AML-193 (cell line): ENCODE measurements at places on chromosomes 4 and X.

GRCh38 chrX:139222511-139223200 is 307.9 kb upstream of the F9 start:
- DNase-seq = no peak

DNA sequence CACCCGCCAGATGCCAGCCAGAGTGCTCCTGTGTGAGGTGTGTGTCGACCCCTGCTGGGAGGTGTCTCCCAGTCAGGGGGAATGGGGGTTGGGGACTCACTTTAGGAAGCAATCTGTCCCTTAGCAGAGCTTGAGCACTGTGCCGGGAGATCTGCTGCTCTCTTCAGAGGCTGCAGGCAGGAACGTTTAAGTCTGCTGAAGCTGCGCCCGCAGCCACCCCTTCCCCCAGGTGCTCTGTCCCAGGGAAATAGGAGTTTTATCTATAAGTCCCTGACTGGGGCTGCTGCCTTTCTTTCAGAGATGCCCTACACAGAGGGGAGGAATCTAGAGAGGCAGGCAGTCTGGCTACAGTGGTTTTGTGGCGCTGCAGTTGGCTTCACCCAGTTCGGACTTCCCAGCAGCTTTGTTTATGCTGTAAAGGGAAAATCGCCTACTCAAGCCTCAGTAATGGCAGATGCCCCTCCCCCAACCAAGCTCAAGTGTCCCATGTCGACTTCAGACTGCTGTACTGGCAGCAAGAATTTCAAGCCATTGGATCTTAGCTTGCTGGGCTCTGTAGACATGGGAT is 80.8 kb downstream of the CCSER1 start:
- DNase-seq = no peak

DNA sequence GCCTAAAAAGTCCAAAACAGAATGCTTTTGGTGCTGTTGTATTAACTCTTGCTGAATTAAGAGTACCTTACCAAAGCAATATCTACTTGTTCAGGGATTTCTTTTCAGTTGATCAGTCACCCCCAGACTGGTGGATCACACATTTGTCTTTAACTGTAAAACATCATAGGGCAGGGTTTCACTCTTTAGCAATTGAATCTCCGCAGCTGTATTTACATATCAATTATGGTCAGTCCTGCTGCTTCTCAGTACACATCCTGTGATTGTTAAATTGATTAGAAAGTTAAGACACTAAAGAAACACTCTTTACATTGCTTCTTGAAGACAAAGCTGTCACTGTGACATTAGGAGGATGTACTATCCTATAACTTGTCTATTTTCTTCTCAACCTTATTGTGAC is 277.1 kb upstream of the ADGRL3 start:
- no peak for DNase-seq

- no peak for DNase-seq
Observed at GRCh38 chr4:1410491-1411325, 4.5 kb upstream of the NKX1-1 start.

- no peak for DNase-seq
Observed at GRCh38 chrX:150465881-150466775, 102.3 kb upstream of the MTM1 start.

DNA sequence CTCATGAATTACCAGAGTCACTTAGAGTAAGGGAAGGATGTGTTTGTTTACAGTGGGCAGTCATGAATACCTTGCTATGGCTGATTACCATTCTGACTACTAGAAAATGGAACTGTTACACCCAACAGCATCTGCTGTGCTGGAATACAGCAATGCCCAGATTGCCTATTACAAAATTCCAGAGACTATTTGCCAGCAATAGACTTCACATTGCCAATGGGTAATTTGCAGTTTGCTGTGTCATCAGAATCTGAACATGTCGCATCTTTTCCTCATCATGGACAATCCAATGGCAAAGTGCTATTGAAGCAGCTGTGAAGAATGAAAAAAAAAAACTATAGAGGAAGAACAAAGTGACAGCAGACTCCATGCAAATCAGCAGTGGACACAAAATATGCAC is 356.6 kb downstream of the CXXC4 start:
- DNase-seq = no peak

GRCh38 chrX:121179972-121180371 is 132.6 kb downstream of the GLUD2 start:
- DNase-seq = no peak

- DNase-seq = no peak
Observed at GRCh38 chr4:73734530-73735001, 5.8 kb upstream of the CXCL8 start.

GRCh38 chr4:108559911-108560310 is 60.5 kb upstream of the RPL34 start:
- no peak for DNase-seq

DNA sequence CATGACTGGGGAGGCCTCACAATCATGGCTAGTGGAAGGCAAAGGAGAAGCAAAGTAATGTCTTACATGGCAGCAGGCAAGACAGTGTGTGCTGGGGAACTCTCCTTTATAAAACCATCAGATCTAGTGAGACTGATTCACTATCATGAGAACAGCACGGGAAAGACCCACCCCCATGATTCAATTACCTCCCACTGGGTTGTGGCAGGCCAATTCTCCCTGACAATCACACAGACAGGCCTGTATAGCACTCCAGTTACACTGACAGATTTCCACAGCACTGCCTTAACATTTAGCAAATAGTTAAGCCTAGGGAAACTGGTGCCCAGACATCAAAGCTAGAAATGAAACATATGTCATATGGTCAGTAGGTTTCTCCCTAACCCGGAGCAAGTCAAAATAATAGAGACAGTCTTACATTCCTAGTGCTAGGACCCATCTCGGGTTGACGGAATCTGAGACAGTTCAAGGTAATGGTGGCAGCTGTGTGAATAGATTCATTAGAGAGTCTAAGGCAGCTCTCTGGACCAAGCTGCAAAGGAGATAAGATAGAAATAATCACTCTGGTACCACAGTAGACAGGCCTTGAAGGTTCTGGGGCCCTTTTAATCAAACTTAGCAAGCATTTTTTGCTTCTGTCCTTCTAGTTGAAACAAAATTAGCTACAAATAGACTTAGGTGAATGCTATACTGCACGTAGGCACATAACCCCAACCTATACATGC is 9.4 kb upstream of the HERC5 start:
- DNase-seq = no peak

- DNase-seq = no peak
Observed at GRCh38 chrX:57329008-57329407, 42.5 kb downstream of the FAAH2 start.

GRCh38 chr4:111842336-111842735 is 302.9 kb upstream of the FAM241A start:
- DNase-seq = no peak

- peak; percentile 49 for DNase-seq
Observed at GRCh38 chr4:169270810-169271691, at the start of gene SH3RF1. Gene SH3RF1, minus strand, starts transcription at chr4:169270956. Its CDS starts 1,744 bp downstream, at chr4:169269212.

DNA sequence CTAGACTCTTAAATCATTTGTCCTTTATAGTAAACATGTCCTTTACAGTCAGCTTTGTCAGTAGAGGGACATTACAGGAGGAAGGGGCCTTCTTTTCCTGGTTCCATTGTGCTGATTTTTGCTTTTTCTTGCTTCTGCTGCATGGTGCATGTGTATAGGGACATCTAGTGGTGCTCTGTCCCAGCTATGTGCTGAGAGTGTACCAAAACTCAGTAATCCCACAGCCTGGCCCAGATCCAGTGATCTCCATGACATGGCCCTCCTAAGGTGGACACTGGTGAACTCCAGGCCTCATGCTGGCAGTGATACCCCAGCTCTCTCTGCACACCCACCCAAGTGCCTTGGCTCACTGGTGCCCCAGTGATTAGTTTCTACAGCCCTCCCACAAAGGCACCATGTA is 45.2 kb downstream of the MAGEB17 start:
- no peak for DNase-seq

- DNase-seq = no peak
Observed at GRCh38 chr4:168942985-168943384, 67.1 kb downstream of the CBR4 start.

DNA sequence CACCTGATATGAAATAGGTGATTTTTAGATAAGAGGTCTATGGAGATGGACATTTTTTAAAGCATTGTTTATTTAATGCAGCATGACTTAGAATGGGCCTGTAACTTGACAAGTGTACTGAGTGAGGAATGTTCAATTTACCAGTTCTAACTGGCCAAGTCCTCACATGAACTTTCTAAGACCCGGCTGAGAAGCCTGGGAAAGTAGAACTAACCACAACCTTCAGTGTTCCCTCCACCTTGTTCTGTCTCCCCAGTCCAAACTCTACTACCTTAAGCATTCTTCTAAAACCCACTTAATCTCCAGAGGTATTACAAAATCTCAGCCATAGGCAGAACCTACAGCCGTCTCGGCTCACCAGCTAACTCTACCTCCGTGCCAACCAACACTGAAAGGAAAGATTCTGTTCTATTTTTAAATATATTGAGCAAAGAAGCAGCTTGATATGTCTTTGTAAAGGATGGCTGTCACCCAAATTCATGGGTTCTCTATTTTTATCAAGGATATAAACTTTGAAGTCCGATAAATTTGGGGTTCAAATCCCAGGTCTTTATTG is 6.8 kb downstream of the PPARGC1A start:
- no peak for DNase-seq

DNA sequence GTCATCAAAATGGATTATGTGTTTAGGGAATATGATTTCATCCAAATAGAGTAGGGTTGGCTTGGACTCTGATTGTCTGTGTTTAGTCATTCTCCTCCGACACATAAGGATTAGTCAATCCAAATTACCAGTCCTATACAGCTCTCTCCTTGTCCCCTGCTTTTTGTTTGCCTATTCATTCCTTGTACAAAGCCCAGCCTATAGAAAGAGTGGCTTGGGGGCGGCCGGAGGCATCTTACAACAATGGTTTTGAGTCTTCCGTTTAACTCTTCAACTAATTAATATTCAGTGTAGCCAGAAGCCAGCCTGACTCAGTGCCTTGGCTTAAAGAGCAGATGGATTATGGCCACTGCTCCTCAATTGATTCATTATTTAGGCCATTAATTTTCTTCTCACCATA is 796.6 kb upstream of the POU3F4 start:
- no peak for DNase-seq

- DNase-seq = no peak
Observed at GRCh38 chr4:184648313-184649025, 778 bp downstream of the CASP3 start.

DNA sequence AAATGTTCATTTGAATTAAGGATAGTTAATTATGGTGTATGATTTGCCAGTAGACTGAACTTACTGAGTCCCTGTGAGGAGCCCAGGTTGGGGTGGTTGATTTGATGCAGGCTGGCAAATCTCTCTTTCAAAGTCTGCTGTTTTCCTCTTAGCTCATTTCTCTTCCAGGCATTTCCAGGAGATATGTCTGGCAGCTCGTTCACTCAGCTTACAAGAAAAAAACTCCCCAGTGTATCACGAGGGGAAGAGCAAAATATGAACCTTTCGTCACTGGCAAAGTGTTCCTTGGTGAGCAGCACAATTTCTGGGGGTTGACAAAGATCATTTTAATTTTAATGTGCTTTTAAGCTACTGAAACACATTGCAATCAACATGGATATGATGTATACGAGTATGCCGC is 244.2 kb downstream of the CBLL2 start:
- DNase-seq = no peak

GRCh38 chr4:159177265-159178150 is 74.6 kb downstream of the RAPGEF2 start:
- peak; percentile 8 for DNase-seq
